NCI-H2029 (cell line): ENCODE measurements at places on chromosomes 3 and 15.

GRCh38 chr3:119894195-119894594 lies 112.3 kb downstream of the NR1I2 start:
- no peak for DNase-seq

DNA sequence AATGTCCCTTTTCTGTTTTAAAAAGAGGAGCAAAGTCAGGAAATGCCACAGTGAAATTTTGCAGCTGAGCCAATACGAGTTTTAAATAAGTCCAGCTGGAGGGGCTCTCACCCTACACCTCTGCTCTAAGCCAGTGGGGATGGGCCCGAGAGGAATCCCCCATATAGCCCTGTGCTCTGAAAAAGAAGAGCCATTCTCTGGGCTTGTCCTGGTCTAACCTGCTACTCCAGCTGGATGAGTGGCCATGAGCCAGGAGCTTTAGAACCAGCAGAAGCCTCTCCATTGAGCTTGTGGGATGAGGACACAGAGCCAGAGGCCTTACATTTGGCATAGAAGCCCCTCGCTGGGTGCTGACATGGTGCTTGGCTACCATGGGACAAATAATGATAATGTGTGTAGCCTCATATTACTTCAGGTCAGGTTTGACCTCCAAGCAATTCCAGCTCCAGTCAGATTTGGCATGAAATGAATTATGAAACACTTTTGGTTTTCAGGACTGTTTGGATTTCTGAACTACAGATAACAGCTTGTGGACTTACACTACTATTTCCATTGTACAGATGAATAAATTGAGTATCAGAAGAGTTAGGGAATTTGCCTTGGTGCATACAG lies 172.4 kb downstream of the CHST2 start:
- no peak for DNase-seq

DNA sequence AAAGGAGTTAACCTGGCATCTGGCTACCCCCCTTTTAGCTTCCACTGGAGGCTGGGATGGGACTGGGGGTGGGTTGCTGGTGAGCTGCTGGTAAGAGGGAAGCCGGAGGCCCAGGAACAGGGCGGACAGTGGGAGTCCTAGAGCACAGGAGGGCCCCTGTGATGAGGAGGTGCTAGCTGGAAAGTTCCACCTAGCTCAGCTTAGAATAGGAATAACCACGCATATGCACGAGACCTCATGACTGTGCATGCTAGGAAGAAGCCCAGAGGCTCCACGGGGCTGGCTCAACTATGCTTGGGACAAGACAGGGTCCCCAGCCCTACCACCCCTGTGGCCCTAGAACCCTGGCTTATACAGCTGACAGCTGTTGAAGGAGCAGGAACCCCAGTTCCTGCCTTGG lies 34.1 kb downstream of the LINGO1 start:
- no peak for DNase-seq

GRCh38 chr3:83093222-83093572 lies 1331.8 kb upstream of the GBE1 start:
- DNase-seq, result no peak

DNA sequence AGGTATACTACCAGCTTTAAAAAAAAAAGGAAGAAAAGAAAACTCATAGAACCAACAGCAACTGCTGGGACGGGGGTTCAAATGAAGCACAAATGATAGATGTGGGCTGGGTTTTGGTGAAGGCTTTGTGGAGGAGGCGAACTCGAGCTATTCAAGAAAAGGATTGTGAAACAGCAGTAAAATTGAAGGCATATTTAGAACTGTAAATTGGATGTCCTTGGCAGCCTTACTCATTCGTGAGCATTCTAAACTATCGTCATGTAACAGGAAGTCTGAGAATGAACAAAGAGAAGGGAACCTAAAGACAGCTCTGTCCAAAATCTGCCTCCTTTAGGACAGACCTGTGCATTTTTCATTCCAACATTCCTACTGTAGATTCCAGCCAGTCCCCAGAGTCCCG lies 97.8 kb downstream of the LARS2 start:
- DNase-seq, result no peak
